ENCODE measurements at places on chromosomes 16 and 17. TPM values are rescaled to one million over a fixed set of nuclear protein-coding genes. Genes with fewer than 3 reads are reported as not detected.

Gene NQO1
- total RNA-seq: 66.9 TPM

Gene MYADML2
- total RNA-seq: 0.13 TPM

Gene TMC8
- 1.9 TPM for total RNA-seq

Gene KRT28
- not detected for total RNA-seq

GRCh38 chr16:81164481-81164880 is 68.3 kb upstream of the GCSH start:
- peaks cover 2% of the 10 kb centered on the region for H3K36me3 ChIP-seq
- H3K4me3 ChIP-seq: no peak overlapping the region
- DNase-seq: no peak
- no peaks in the 10 kb centered on the region for H3K4me1 ChIP-seq
- H3K27me3 ChIP-seq: no peaks in the 10 kb centered on the region

DNA sequence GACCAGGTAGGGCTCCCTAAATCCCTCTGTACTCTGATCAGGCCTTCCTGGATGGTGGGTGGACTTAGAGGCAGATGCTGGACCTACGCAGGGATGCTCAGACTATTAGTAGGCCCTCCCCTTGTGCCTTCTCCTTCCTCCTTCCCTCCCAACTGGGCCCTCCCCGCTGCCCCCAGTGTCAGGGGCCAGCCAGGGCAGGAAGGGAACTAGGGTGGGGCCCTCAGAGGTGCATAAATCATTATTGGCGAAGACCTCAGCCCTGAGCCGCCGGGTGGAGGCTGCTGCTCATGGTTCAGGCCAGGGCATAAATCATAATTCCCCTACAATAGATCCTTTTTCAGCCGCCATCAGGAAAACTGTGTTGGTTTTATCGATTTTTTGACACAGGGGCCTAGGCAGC is 81.4 kb downstream of the MRM1 start:
- peaks cover 3% of the 10 kb centered on the region for H3K4me1 ChIP-seq
- H3K27ac ChIP-seq: no peak overlapping the region
- H3K4me3 ChIP-seq: no peak overlapping the region
- DNase-seq: no peak
- H3K27me3 ChIP-seq: no peaks in the 10 kb centered on the region

DNA sequence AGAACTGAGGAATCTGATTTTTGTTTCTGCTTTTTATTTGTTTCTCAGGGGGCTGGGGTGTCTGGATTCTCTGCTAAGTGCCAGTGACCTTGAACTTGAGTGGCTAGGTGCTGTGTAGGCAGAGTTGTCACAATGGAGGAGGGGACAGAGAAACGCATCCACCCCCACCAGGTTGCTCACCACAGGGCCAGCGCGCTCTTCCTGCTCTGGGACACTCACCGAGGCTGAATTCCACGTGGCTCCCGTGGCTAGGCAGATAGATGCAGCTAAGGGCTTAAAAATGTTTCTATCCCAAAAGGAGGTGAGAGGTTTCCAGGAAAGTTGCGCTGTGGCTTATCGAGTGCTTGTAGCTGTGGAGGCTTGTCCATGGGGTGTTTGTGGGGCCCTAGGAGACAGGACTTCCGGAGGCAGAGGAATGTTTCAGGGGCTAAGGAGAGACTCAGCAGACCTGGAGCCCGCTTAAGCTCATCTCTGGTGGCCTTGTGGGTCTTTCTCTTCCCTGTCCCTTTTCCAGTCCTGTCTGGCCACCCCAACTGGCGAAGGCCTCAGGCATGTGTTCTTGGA is 36.8 kb downstream of the ADCY7 start:
- DNase-seq: peak; percentile 19
- no peaks in the 10 kb centered on the region for H3K36me3 ChIP-seq
- no peak overlapping the region for H3K4me3 ChIP-seq
